DMS53 (cell line): ENCODE measurements at places on chromosomes 16 and 17.

GRCh38 chr17:81665205-81666091, 957 bp downstream of the OXLD1 start:
- DNase-seq: peak; percentile 69

GRCh38 chr17:67442787-67443624, 65.9 kb downstream of the PITPNC1 start:
- no peak for DNase-seq

DNA sequence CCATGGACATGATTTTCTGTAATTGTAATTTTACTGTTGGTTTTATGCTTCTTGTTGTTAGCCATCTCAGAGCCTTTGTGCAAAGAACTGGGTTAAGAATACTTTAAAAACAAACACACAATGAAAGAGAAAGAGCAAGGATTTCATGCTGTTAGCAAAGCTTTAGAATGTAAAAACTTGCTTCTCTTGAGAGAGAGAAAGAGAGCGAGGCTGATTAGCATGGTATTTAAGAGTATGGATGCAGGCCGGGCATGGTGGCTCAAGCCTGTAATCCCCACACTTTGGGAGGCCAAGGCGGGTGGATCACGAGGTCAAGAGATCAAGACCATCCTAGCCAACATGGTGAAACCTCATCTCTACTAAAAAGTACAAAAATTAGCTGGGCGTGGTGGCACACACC, 76.2 kb downstream of the MSI2 start:
- no peak for DNase-seq

DNA sequence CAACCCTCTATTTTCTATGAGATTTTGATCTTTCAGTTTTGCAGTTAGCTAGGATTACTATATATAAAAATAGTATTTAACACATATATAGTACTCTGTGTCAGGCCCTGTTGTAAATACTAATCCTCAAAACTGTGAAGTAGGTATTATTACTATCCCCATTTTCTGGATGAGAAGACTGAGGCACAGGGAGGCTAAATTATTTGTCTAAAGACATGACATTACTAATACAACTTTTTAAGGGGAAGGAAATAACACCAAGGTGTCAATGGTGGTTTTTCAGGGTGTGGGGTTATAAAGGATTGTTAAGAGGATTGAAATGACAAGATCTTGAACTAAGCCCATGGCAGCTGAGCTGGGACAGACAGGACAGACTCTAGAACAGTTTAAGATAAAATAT, 4.1 kb upstream of the WSB1 start:
- DNase-seq: no peak

DNA sequence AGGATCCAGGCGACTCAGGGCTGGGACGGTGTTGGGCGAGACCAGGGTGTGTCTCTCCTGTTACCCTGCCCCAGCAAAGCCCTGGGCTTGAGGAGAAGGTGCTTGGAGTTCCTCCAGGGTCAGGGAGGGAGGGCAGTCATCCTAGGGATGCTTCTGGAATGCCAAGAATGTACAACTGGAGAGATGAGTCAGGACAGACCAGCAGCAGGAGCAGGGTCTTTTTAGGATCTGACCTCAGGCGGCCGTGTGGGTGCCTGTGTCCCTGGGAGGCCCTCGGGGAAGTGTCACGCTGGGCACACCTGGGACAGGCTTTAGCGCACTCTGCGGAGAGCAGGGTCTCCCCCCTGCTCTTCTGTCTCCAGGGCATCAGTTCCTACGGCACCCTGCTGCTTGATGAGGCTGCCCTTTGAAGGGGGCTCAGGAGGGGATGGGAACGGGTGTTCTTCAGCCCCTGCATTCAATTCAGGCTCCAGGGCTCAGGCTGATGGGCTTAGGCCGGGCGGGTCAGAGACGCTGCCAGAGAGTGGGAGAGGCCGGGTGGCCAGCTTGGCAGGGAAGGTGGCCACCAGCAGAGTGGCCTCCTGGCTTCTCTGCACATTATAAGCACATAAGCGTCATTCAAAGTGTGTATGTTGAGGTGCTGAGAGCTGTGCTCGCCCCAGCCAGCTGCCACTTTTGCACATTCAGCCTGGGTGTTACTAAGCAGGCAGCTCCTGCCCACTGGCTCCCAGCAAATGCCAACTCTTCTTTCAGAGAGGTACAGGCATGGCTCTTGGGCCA, 8.4 kb upstream of the MTSS2 start:
- DNase-seq: no peak

DNA sequence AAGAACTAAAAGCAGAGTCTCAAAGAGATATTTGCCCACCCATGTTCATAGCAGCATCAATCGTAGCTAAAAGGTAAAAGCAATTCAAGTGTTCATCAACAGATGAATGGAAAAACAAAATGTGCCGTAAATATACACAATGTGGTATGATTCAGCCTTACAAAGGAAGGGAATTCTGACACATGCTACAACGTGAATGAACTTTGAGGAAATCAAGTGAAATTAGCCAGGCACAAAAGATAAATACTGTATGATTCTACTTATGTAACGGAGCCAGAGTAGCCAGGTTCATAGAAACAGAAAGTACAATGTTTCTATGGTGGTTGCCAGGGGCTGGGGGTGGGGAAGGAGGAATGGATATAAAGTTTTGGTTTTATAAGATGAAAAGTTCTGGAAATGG, 57.8 kb upstream of the IL34 start:
- no peak for DNase-seq
